Erythroblast (primary cell): ENCODE measurements at places on chromosomes 5 and 9.

DNA sequence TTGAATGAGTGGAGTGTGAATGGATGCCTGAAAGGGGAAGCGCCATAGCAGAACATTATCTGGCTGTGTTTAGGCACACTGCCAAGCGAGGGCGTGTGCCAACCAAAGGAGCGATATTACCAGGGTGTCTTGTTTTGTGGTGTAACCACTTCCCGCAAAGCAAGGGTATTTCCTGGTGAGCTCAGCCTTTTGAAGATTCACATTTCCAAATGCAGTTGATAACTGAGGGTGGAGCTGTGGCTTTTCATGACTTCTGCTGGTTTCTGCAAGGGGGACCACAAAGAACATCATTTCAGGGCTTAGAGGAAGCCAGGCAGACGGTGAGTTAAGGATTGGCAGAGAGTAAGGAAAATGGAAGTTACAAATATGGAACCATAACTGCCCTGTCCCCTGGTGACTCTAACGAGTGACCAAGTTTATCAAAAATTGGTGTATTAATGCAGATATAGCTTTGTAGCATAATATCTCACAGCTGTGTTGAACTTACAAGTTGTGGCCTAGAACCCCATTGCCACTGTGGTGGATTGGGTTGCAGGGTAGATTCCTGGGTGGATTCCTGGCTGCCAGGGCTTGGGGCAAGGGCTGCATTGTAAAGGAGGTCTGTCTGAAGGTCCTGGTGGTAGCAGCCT lies 71.4 kb downstream of the RALGPS1 start:
- peak; percentile 63 for DNase-seq

DNA sequence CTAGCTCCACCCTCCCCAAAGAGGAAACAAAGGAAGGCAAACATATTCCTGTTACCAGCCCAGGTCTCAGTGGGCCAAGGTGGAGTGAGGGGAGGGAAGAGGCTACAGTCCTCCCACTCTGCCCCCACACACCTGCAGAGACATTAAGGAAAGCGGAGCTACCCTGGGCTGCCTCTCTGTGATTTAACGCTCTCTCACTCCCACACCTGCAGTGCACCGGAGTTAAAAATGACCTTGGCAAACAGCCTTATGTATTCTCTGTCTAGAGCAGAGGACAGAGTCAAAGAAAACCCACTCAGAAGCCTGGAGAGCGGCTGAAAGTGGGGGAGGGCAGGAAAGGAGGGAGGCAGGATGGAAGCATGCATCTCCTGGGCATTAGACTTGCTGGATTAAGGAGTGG lies 32.7 kb downstream of the KCNIP1 start:
- DNase-seq: no peak

DNA sequence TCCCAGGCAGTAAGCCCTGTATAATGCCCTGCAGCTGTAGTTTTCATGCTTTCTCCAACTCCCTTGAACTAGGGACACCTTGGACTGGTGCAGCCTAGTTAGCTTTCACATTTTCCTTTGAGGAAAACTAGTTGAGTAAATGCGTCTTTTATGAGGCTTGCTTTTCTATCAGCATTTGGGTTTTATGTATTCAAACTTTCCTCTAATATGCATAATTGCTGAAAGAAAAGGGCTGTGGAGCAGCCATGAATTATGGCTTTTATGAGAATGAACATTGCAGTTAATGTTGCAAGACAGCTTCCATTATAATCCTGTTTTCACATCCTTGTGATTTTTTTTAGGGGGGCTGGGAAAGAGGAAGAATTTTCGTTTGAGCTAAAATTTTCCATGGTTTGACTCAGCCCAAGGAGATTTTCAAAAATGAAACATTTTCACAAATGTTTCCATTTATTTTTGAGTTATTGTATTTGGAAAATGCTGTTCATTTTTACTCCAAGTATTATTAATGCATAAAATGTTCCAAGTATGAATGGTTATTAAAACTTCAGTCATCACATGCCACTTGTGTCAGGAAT lies 57.9 kb upstream of the PPP3R2 start:
- no peak for DNase-seq

DNA sequence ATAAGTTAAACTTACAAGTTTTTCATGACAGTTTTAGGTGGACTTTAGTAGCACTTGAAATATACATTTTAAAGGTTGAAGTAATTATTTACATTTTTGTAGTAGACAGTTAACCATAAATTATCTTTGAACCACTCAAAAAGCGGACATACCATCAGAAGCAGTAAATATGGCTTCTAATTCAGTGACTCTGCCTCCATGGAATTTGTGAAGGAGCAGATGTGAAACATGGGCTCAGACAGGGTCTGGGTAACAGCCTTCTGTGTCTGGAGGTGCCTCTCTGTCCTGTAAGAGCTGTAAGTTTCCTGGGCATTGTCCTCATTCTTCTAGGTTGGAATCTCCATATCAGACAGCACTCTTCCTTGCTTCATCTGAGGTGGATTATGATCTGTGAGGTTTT lies 12.4 kb downstream of the RLN2 start:
- DNase-seq: no peak

DNA sequence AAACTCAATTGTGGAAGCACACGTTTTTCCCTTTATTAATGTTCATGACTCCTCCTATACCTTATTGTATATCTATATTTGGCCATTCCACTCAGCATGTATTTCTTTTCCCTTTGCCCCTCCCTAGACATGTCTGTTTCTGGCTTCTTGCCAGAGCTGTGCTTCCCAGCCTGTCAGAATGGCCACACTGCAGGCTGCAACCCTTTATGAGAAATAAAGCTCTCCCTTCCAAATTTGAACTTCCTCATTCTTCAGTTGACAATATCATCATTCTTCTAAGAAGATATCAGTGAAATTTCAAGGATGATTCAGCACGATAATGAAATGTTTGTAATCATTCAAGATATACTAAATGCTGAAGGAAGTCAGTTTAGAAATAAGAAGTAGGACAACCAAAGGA lies 107.6 kb upstream of the PRSS3 start:
- peak; percentile 66 for DNase-seq

DNA sequence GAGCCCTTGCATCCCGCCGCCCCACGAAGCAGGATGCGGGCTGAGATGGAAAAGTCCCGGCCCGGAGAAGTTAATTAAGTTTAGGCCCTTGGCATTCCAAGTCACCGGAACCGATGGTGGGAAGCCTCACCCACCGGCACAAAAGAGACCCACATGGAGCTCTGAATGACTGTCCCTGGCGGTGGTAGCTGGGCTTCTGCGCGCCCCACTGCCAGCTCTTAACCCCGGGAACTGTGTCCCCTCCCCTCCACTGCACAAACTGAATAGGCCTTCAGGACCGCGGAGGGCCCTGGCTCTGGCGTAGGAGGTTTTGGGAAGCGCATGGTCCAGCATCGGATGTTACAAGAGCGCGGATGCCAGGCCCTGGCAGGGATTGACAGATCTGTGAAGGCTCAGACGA lies 291.1 kb upstream of the TUT7 start:
- no peak for DNase-seq

GRCh38 chr5:177448244-177448950 lies 1.8 kb downstream of the PRR7 start:
- no peak for DNase-seq

GRCh38 chr5:59484618-59485017 lies 408.9 kb downstream of the PDE4D start:
- no peak for DNase-seq

GRCh38 chr5:31941151-31941755 lies 232.9 kb downstream of the GOLPH3 start:
- DNase-seq: no peak

DNA sequence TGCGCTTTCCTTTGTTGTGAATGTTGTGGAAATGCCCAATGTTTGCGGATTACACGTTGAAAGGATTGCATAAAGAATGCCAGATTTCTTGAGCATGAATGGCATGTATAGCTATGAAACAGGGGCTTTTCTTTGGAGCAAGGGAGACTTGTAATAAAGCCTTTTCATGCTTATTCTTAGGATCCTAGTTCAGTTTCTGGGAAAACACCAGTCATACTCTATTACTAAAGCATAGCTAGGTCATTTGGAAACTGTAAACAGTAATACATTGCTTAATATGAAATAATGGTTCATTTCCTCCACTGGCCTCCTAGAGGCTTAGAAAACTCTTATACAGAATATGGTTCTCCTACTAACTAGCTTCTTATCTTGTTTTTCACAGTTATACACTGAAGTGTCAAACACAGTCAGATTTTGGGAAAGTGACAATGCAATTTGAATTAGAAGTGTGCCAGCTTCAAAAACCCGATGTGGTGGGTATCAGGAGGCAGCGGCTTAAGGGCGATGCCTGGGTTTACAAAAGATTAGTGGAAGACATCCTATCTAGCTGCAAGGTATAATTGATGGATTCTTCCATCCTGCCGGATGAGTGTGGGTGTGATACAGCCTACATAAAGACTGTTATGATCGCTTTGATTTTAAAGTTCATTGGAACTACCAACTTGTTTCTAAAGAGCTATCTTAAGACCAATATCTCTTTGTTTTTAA lies 104.2 kb downstream of the MELK start:
- DNase-seq: no peak

DNA sequence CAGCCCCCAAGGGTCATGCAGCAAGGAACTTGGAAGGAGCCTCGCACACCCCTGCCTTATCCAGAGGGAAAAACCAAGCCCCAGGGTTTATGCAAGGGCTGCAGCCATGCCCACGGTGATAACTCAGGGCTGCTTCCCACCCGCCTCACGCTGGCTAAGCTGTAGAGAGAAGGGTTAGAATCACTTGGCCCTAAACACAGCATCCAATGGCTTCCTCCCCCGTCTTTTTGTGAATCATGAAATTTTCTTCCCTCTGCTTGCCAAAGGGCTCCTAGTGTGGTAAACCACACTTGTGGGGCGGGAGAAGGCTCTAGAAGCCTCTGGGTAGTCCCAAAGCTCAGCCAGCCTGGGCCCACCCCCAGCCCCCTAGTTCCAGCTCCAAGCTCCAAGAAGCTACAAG lies 55.9 kb upstream of the ORM1 start:
- no peak for DNase-seq

DNA sequence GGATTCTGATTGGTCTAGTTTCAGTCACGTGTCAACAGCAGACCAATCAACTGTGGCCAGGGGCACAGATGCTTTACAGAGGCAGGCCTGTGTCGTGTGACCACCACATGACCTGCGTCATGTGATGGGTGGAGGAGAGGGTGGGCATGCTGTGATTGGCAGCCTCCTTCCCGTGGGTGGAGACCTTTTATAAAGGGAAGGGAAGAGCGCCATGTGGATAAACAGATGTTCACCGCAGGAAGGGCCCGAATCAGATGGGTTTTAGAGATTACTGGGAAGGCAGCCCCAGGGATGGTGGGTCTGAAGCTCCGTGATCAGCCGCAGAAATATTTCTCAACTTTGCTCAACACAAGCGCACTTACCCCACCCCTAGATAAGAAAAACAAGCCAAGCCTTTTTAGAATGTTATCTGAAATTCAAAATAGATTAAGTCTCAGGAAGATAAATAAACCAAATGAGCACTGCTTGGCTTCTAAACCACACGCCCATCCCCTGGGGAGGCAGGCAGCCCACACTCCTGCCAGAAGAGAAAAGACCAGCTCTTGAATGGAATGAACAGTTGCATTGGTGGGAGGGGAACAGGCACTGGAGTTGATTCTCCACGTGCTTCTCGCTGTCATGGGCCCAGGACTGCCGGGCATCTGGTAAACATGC lies 43.6 kb downstream of the ROPN1L start:
- DNase-seq: peak; percentile 73

DNA sequence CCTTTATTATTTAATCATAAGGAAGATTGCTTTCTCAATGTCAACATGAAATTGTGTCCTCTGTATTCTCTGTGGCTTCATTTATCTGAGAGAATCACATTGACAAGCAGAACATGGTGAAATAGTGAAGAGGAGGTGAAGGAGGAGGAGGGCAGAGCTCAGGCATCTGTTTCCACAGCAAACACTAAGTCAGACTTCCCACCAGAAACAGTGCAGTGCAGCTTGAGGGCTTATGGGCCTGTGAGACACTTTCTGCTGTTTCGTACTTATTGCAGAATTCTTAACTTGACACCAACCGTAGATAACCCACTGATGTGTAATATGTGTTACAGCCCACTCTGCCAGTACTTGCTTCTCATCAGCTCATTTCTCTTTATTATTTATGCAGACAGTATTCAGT lies 386.3 kb downstream of the DIRAS2 start:
- no peak for DNase-seq
